Aorta (tissue), 5 donors: ENCODE measurements at places on chromosomes 4 and X. TPM values are rescaled to one million over a fixed set of nuclear protein-coding genes. Genes with fewer than 3 reads are reported as not detected.

Gene HAUS3
- 11.1 TPM for total RNA-seq

Gene GPR173
- total RNA-seq = 4.0 TPM

Gene DUSP21
- not detected for total RNA-seq

Gene DCX
- total RNA-seq = not detected

Gene ESX1
- total RNA-seq = not detected

Gene POU4F2
- not detected for total RNA-seq

Gene OCRL
- total RNA-seq = 23.0 TPM

Gene CFAP97
- total RNA-seq = 58.4 TPM

Gene ALAS2
- total RNA-seq = 10.4 TPM

Gene WAS
- total RNA-seq = 19.9 TPM

- DNase-seq = no peak
Observed at GRCh38 chrX:9658409-9658808, 107.2 kb downstream of the GPR143 start.

GRCh38 chr4:141158219-141158618 lies 24.9 kb upstream of the RNF150 start:
- DNase-seq = no peak

- DNase-seq = no peak
Observed at GRCh38 chr4:38131371-38132091, 171.3 kb downstream of the PTTG2 start.

- DNase-seq = no peak
Observed at GRCh38 chrX:24332878-24333277, 19.0 kb upstream of the SUPT20HL2 start.

DNA sequence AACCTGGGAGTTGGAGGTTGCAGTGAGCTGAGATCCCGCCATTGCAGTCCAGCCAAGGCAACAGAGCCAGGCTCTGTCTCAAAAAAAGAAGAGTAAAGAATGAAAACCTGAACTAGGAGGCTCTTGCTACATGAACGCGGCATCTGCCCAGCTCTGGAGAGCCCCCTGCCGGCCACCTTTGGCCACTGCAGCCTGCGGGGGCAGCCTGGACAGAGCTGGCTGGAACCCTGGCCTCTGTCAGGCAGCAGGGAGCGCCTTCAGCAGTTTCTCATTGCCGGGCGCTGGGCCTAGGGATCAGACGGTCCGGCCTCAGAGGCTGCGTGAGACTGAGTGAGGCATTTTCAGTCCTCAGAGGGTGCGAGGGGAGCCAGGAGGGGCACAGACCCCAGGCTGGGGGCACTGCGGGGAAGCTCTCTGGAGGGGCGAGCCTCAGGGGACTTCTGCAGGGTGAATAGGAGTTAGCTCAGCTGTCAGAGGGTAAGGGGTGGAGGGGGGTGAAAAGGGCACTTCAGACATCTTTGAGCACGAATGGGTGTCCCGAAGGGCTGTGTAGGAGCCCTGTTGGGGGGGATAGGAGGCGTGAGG lies 17.5 kb downstream of the DOK7 start:
- DNase-seq = peak; percentile 93

DNA sequence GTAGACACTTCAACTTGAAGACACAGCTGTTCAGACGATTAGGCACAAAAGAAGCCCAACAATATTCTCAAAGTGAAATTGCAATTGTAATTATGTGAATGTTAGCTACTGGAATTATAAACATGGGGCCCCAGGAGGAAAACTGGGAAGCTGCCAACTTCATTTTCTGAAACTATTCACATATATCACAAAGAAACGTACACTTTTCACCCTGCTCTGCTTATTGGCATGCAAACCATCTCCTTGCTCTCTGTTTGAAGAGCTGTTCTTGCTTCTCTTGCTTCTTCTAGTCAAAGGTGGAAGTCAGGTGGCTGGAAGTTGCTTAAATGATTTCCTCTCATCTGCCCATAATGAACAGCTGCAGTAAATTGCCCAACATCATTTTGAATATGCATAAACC lies 320.1 kb downstream of the CFAP299 start:
- no peak for DNase-seq

GRCh38 chrX:53281963-53282695 lies 745 bp upstream of the IQSEC2 start:
- no peak for DNase-seq

DNA sequence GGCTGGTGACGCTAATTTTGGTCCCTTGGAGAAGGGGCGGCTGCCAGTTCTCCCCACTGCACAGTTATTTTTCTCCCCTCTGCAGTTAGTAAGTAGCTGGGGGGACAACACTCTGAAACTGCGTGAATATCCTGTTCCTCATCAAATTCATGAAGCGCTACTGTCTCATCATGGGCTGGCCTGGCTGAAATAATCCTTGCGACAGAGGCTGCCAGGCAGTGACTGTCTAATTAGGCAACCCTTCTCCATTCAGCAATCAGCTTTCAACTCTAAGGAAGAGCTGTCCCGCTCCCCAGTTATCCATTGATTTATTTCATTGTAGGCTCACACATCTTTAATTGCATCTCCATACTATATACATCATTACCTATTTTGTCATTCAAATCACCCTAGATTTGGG lies 8.2 kb downstream of the SH3TC1 start:
- no peak for DNase-seq

GRCh38 chr4:166777760-166778159 lies 456.5 kb downstream of the SPOCK3 start:
- no peak for DNase-seq

- DNase-seq = no peak
Observed at GRCh38 chr4:913280-913618, 18.9 kb downstream of the GAK start.

DNA sequence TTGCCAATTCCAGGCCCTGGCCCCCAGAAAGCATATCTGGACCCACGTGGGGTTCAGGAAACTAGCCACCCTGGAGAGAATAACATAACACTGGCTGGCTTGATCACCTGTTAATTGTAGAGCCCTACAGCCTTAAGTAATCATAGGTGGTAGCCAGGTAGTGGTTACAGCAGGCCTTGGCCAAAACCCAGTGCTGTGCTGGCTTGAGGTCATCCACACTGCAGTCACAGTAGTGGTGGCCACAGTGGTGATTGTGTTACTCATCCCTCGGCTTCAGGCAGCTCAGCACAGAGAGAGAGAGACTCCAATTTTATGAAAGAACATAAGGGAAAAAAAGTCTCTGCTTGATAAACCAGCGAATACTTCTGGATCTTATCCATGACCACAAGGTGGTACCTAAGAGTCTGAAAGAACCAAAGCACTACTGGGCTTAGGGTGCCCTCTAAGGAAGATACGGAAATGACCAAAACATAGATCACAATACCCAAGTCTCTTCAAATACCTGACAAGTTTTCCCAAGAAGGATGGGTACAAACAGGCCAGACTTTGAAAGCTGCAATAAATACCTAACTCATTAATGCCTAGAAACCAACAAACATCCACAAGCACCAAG lies 46.6 kb upstream of the CDX4 start:
- DNase-seq = no peak

DNA sequence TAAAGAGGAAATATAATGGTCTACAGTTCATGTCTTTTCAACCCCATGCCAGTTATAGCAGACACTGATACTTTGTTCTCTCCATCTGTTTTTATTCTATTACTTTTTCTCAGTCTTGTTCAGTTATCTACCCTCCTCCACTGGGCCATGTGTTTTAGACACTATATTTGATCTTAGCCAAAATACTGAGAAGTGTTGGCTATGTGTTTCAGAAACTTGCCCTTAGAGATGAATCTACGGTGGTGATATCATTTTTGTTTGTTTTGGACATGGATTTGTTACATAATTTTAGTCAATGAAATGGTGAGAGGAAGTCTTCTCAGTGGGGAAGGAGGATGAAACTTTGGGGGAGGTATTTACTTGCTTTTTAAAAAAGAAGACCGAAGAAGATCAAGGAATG lies 211.5 kb upstream of the DDX53 start:
- no peak for DNase-seq

DNA sequence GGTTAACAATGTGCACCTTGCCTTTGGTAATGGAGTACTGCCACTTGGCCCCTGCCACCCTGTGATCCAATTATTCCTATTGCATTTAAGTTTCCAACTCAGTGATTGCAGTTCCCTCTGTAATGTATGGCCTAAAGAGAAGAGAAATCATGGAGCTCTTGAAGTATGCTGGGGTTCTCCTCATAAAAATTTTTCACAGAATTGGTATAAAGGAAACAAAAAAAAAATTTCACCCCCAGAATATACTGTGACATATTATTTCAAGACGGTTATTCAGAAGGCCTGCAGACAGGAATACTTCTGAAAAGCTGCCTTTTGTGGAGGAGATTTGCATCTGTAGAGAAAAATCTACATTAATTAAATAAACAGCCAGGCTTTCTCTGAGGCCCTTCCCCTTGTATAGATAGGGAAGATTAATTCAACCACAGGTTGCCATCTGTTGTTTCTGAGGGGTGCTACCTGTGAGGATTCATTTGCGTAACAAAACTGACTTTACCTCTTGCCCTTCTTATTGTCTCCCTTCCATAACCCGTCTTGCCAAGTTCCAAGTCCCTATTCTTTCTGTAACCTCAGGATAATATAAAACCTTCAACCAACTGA lies 94.8 kb upstream of the LANCL3 start:
- DNase-seq = no peak

- no peak for DNase-seq
Observed at GRCh38 chr4:173699841-173700475, 169.9 kb upstream of the HAND2 start.

DNA sequence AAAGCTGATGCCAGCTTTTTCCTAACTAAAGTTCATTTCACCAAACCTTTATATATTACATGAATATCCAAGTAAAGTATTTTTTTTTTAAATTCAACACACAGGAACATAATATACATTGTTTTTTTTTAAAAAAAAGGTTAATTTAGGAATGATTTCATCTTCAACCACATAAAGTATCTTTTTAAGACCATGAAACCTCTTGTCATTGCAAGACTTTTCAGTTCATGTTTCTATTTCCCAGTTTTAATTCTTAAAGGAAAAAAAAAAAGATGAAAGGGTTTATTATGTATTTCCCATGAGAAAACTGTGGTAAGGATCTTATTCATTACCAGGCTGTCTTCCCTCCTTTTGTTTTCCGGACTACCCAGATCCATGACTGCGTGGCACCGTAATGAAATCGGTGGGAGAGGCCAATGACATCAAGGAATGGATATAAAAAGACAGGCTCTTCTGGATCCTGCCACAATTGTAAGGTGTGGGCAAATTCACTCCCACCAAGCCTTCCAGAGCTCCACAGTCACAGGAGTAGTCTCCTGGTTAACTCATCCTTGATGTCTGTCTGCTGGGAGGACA lies 84.7 kb upstream of the CBR4 start:
- no peak for DNase-seq

GRCh38 chr4:104878936-104879335 lies 267.7 kb upstream of the TET2 start:
- DNase-seq = no peak

DNA sequence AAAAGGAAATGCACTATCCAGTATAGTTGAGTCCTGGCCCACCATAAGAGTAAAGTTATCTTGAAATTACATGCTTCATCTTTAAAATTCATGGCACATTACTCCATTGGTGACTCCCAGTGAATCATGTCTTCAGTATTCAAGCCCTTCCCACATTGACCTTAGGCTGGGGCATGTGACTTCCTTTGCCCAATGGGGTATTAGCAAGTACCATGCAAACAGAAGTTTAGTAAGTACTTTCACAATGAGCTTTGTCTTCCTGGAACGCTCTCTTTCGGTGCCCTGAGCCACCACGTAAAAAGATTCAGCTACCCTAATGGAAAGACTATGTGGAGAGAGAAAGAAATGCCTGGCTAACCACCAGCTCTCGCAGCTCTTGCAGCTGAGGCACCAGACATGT lies 235.4 kb downstream of the HNRNPD start:
- no peak for DNase-seq

- no peak for DNase-seq
Observed at GRCh38 chrX:25389266-25389665, 373.5 kb upstream of the ARX start.

GRCh38 chrX:43868791-43869190 lies 13.5 kb downstream of the MAOB start:
- no peak for DNase-seq

- no peak for DNase-seq
Observed at GRCh38 chrX:148363471-148364235, 136.8 kb upstream of the AFF2 start.

GRCh38 chr4:154473497-154473896 lies 18.1 kb downstream of the DCHS2 start:
- DNase-seq = no peak

- no peak for DNase-seq
Observed at GRCh38 chr4:4217113-4217512, 9.6 kb downstream of the OTOP1 start.

DNA sequence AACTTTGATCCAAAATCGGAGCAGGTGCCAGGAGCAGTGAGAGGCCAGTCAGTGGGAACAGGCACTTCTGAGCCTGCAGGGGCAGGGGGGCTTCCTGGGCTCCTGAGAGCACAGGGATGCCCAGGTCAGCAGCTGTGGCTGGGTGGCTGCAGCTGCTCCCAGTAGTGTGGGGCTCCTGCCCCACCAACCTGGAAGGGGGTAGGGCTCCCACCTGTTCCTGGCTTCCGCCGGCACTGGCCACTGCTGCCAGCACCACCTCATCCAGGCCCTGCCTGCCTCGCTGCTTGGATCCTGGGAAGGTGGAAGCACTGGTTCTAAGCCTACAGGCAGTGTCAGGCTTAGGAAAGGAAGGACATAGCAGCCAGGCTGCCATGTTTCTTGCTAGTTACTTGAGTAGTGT lies 18.6 kb downstream of the GRK4 start:
- no peak for DNase-seq

DNA sequence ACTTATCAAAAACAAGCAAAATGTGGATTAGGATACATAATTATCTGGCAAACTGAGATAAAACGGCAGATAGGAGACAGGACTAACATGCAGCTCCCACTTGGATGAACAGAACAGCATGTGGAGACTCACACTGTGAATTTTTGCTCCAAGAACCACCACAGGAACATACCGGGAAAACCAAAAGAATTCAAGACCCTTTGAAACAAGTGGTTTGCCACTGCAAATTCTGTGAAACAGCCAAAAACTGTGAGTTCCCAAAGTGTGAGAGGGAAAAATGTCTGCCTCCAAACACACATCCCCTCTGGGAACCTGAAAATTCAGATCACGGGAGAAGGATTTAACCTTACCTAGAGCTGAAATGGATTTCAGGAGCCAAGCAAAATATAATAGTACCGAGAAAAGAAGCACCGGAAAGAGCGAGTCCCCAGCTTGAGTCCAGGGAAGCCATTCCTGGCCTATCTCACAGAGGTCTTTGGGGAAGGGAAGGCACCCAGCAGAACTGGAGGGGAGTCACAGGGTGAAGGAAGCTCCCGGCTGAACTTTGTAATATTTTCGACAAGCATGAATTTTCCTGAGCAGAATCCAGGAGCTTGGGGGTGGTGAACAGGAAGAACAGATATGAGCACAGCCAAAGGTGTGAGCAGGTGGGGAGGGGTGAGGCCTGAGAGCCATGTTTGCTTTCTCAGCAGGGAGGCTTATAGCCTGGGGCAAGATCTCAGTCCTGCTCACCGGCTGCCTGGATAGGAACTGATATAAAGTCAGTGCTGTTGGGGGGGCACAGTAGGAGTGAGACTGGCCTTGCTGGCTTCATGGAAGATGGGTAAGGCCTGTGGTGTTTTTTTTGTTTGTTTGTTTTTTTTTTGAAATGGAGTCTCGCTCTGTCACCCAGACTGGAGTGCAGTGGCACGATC lies 23.9 kb downstream of the MANBA start:
- no peak for DNase-seq
